GM04503 (cell line): ENCODE measurements at places on chromosomes 3 and 15.

DNA sequence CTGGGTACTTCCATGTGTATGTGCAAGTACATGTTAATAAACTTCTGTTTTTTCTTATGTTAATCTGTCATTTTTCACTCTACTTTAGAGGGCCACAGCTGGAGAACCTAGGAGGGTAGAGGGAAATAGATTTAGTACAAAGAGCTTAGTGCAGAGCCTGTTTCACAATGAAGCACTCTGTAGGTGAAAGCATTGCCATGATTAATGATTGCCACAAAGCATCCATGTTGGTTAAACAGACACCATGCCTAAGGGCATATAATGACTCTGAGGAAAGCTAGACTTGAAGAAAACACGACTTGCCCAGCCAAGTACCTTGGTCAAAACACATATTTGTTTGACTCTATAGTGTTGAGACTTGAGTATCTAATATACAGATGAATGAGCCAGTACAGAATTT is 338.4 kb downstream of the FHIT start:
- no peak for DNase-seq

DNA sequence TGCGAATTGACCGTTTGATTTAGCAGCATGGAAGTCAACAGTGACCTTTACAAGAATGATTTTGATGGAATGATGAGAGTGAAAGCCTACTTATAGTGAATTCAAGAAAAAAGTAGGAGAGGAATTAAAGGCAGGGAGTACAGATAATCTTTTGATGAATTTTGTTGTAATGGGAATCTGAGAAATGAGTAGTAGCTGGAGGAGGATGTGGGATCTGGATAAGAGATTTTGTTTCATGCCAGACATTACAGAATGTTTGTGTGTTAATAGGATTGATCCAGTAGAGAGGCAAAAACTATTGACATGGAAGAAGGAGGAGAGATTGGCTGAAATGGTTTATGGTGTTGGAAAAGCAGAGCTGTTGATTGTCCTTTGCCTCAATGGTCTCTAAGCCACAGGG is 17.4 kb upstream of the ZNF609 start:
- DNase-seq = no peak

DNA sequence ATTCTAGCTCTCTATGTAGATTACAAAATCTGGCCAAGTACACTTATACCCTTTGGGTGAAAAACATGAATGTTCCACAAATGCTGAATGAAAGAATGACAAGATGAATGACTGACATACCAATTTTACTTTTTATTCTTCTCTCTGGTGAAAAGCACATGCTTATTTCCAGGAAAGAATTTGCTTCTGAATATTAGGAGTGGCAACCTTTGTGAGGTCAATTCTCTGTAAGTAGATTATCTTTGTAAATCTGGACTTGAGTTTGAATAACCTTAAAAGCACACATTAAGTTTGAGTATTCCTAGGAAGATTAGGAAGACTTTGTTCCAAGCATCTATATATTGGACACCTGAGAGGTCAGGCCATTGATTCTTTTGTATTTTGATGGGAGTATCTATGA is 78.1 kb upstream of the P2RY1 start:
- no peak for DNase-seq

- no peak for DNase-seq
Observed at GRCh38 chr3:100420885-100421284, 19.5 kb downstream of the LNP1 start.

GRCh38 chr15:90539789-90540188 is 10.1 kb downstream of the CRTC3 start:
- DNase-seq = no peak

DNA sequence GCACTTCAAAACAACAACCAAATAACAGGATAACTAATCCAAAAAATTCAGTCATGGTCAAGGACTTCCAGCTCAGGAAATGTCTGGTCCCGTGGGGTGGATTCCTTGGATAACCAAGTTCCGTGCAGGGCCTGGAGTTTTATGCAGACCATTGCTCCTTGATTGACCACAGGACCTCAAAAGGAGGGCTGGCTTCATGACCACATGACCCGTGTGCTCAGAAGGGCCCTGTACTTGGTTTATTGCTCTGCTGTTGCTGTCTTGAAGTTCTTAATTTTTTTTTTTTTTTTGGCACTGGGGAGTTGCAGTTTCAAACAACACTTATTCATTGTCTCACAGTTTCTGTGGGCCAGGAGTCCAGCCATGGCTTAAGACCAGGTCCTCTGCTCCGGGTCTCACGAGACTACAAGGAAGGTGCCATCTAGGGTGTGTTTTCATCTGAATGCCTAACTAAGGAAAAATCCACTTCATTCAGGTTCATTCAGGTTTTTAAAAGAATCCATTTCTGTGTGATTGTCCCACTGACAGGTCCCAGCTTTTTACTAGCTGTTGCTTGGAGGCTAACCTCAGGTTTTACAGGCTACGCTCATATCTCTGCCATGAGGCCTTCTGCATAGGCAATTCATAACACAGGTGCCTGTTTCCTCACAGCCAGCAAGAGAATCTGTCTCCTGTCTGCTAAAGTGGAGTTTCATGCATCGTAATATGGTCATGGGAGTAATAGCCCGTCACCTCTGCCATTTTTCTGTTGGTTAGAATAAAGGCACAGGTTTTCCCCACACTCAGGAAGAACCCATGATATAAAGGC is 65.3 kb downstream of the FLNB start:
- no peak for DNase-seq

- peak; percentile 90 for DNase-seq
Observed at GRCh38 chr3:49500732-49501609, 30.9 kb downstream of the DAG1 start.

GRCh38 chr3:24828551-24828950 is 333.9 kb upstream of the THRB start:
- no peak for DNase-seq

GRCh38 chr3:158773845-158774830 is 27.7 kb upstream of the MFSD1 start:
- DNase-seq = no peak

- no peak for DNase-seq
Observed at GRCh38 chr15:46293550-46293949, 658.7 kb downstream of the SQOR start.

GRCh38 chr3:192445770-192446644 is 281.3 kb downstream of the FGF12 start:
- no peak for DNase-seq

DNA sequence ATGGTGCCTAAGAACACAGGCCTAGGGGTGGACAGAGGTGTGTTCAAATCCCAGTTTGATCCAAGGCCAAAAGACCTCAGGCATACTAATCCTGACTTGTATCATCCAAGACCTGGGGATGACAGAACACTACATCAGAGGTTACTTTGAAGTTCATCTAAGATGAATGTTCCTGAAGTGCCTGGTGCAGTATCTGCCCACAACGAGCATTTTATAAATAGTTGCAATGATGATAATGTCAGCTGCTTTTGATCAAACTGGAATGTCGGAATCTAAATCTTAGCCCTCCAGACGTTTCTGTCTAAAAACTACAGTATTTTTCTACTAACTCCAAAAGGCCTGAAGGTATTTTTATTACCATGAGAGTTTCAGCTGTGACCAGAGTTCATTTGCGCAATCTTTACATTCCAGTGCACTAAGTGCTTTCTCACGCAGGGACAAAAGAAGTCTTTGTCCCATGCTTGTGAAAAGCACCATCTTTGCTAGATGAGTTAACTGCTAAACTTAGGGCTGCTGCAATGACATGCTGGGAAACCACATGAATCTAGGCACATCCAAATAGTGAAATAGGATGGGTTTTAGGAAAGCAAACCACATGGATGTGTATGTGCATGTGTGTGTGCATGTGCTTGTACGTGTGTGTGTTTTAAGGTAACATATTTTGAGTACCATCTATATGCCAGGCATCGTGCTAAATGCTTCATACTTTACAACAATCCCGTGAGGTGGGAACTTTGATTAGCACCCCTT is 18.1 kb downstream of the ANXA2 start:
- peak; percentile 99 for DNase-seq

DNA sequence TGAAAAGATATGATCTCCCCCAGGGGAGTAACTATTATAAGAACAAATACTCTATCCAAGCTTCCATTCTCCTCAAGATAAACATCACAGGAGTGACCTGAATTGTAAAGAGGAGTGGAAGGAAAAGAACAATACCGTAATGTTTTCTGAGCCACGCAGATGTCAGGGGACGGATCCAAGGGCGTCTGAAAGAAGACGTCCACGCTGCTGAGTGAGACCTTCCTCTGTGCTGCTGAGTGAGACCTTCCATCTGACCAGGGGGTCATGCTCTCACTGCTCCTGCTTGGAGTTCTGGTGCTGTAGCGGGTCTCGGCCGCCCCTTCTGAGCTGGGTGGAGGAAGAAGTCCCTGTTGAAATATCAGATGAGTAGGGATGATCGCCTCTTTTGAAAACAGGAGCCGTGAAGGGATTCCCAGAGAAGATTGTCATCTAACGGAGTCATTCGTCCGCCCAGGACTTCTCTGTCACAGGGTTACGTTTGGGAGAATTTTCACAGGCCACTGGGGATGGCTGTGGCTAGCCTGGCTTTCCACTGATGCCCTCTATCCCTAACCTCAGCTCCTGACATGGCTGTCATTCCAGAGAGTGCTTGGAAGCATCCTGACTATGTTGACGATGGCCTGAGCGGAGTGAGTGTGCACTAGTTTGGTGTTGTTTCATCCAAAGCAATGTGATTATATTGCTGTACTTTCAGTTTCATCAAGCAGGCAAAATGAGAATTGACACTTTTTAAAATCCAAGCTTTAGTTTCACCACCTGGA is 184.9 kb downstream of the APBA2 start:
- DNase-seq = no peak

GRCh38 chr3:31247850-31248562 is 284.7 kb upstream of the STT3B start:
- DNase-seq = no peak

GRCh38 chr15:94322141-94322540 is 90.8 kb downstream of the MCTP2 start:
- DNase-seq = peak; percentile 23

GRCh38 chr3:137789236-137789635 is 25.1 kb downstream of the SOX14 start:
- no peak for DNase-seq

DNA sequence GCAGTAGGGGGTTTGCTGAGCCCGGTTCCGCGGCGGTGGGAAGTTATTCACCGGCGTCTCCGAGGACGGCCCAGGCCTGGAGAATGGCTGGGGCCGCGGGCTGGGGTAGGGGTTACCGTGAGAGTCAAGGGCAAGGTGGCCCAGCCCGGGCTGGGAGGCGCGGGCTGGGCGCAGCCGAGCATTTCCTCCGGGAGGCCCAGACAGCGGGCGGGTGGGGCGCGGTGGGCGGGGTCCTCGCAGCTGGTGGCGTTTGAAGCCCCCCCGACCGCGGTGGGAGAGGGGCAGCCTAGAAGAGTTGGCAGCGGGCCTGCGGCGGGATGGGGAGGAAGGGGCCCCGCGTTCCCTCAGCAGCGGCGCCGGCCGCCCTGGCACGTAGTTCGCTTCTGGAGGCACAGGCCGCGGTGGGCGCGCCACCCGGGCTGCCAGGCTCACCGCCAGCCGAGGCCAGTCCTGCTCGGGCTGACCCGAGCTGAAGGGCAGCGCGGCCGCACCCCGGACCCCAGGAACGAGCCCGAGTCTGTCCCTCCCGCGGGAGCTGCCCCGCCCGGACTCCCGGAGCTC is 960 bp upstream of the KLF13 start:
- no peak for DNase-seq
